ENCODE measurements at places on chromosomes 16 and 17.

- DNase-seq, result no peak
Observed at GRCh38 chr16:26026709-26027450, 335.1 kb downstream of the HS3ST4 start.

DNA sequence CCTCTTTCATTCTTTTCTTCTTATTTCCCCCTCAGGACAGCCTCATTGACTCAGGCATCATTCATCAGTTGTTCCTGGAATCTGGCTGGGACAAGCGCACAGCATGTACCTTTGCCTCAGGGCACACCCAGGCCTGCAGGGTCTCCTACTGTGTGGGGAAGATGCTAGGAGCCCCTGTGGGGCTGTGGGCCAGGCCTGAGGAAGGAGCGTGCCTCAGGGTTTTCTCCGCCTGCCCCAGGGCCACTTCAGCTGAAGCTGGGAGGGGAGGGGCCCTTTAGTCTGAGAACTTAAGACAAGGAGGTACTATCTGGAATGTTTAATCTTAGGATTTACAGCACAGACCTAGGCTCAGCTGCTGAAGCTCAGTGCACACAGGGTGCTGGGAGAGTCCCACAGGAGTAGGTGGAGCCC is 7.9 kb downstream of the ELMO3 start:
- no peak for DNase-seq

- peak; percentile 24 for DNase-seq
Observed at GRCh38 chr17:34261568-34262337, 6.7 kb downstream of the CCL2 start.

DNA sequence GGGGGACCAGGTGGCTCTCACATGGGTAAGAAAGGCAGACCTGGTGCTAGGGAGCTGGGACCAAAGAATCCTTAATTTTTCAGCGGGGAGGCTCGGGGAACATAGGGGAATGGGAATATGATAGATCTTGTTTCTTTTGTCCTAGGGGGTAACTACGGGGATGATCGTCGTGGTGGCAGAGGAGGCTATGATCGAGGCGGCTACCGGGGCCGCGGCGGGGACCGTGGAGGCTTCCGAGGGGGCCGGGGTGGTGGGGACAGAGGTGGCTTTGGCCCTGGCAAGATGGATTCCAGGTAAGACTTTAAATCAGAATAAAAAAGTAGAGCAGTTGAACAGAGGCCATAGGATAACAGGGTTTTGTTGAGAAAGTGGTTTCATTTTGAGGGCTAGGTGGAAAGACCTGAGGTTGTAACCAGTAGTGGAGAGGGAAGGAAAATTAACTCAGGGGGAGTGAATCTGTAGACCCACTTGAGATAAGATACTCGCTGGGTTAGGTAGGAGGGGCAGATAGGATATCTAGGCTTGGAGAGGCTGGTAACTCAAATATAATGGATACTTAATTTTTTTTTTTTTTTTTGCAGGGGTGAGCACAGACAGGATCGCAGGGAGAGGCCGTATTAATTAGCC is 11.0 kb downstream of the FUS start:
- DNase-seq, result no peak

DNA sequence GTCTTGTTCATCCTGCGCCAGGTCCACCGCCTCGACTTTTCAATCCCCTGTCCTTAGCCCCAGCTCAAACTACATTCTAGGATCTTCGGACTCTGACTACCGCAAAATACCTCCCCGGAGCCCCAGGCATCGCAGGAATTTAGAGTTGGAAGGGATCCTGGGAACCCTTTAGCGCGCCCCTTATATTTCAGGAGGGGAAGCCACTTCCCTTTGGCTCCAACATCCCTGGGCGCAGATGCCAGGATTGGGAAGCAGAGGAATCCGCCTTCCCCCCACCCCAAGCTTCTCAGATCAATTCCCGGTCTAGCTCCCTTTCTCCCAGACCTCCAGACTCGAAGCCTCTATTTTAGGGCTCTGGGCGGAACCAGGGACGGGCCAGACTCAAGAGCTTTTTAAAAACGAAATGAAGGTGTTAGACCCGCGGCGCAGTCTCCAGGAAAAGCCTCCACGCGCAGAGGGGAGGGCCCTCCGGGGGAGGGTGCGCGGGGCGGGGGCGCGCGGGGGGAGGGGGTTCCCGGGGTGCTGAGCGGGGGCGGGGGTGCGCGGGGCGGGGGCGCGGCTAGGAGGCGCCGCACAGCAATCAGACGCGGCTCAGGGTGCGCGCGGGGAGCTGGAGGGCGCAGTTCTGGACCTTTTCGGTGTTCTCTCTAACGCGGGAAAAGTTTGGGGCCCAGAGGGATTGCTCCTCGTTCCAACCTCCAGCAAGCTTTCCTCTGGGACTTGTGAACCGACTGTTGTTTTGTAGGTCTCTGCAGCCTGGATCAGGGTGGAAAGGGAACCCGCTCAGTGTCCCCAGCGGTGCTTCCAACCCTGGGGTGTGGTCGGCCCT is 1.6 kb downstream of the AHSP start:
- DNase-seq, result no peak

- DNase-seq, result no peak
Observed at GRCh38 chr16:4519274-4520058, 19.1 kb downstream of the CDIP1 start.

- DNase-seq, result no peak
Observed at GRCh38 chr16:46898006-46898405, 13.8 kb downstream of the GPT2 start.

DNA sequence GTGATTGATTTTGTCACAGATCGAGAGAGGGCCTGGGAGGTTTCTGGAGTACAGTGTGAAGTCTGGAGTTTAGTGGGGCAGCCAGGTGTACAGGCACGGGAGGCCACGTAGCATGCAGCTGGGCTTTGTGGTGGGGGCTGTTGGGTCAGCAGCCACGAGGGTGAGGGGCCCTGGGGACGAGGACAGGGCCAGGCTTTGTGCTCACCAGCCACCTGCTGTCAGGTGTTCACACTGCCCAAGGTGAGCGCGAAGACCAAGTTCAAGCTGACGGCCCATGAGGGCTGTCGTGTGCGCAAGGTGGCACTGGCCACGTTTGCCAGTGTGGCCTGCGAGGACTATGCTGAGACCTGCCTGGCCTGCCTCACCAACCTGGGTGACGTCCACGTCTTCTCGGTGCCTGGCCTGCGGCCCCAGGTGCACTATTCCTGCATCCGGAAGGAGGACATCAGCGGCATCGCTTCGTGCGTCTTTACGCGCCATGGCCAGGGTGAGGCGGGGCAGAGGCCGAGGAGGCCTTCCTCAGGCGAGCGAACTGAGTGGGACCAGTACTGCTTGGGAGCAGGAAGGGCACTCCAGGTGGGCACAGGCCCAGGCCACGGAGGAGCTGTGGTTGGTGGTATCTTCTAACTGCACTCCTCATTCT is 15.9 kb downstream of the LLGL1 start:
- DNase-seq, result no peak
